ENCODE measurements at places on chromosomes 4 and X.
A peak's percentile ranks its signal among the peaks of the same experiment; 100 is the strongest.

DNA sequence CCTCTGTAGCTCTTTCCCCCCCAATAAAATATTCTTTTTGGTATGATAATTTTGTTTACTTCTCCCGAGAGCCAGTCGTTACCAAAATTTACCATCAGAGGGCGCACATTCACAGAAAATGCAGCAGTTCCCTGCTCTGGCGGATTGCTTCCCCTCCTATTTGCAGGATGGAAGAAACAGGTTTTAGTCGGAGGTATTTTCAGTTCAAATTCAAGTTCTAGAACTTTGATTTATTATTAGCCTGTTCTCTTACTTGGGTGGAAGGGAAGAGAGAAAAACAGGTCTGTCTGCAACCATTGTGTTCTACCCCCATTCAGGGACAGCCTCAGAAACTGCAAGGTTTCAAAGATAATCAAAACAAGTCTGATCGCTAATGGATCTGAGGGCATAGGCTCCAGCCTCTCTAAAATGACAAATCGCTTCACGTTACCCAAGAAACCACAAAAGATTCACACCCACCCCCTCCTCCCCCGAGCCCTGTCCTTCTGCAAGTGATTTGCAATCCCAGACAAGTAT, 263.8 kb upstream of the RPS6KA3 start:
- peak; percentile 13 for DNase-seq

- no peak for DNase-seq
Measured at GRCh38 chrX:136941396-136942337, 61.1 kb upstream of the RBMX start.

- no peak for DNase-seq
Measured at GRCh38 chr4:19256823-19257222, 994.9 kb upstream of the SLIT2 start.

DNA sequence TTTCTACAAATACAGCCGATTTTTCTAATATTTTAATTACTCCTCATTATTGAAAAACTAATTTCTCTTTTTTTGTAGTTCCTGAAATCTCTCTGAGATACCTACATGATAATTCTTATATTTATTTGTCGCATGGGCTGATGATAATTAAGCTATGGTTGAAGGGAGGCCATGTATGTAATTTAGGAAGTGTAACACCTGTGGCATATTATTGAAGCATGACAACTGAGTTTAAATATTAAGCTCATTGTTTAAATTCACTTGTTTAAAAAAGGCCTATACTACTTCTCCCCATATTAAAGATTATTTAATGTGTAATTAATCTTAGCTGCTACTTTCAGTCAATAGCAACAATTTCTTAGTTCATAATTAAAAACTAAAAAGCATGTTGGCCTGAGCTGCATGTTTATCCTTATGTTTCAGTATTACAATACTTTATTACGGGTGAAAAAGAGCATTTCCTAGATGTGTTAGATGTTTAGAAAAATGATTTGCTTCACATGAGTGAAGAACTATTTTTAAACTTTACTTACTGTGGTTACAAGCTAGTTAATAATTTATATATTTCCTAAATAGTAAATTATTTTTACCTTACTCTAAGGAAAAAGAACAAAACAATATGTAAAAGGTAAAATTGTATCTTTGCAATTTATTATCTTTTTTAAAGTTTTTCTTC, 122.4 kb downstream of the RAP1GDS1 start:
- no peak for DNase-seq

DNA sequence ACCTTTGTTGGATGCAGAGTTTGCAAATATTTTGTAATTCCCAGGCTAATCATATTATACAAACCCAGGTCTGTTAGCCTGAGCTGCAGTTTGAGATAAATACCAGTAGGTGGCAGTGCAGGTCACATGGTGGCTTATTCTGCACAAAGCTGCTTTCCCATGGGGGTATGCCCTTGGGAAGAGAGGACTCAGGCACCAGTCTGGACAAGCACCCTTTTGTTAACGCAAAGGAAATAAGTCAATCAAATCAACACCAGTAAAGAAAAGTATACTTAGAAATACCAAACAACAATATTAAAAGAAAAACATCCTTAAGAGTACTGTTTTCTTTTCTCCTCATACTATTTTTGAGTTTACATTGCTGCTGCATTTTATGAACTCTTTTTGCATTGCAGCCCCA, 389.0 kb upstream of the ZFP42 start:
- no peak for DNase-seq

GRCh38 chr4:140242357-140243277, 88.6 kb upstream of the MAML3 start:
- DNase-seq, result no peak

DNA sequence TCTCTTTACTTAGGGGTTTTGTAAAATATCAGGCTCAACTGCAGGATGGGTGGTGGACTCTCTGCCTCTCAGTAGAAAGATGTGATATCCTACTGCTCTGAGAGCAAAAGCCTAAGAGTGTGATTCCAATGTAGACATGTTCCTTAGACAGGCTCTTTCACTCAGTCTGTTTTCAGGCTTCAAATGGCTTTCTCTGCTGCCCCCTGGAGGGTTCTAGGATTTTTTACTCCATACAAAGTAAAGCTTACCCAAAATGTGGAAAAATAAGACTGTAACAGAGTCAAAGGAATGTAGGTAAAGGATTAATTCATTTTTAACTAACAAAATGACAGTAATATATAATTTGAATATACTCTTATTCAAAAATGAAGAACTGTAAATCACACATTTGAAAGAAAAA, 32.1 kb downstream of the ZGRF1 start:
- no peak for DNase-seq

DNA sequence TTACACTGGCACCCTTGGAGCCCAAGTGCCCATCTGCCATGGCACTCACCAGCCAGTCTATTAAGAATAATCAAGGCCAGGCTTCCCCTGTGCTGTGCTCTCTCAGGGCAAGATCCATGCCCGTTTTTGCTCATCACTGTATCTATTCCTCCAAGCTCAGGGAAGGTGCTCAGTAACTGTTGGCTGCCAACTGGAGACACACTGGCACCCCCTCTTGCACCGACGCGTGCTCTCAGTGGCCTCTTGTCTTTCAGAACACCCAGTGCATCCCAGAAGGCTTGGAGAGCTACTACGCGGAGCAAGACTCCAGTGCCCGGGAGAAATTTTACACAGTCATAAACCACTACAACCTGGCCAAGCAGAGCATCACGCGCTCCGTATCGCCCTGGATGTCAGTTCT, 30.1 kb downstream of the NSG1 start:
- no peak for DNase-seq

GRCh38 chrX:111095974-111096895, at the start of gene PAK3:
TSS of gene PAK3 (plus strand) at chrX:111096191. CDS start at chrX:111123104, 26,913 bp downstream.
- no peak for DNase-seq

DNA sequence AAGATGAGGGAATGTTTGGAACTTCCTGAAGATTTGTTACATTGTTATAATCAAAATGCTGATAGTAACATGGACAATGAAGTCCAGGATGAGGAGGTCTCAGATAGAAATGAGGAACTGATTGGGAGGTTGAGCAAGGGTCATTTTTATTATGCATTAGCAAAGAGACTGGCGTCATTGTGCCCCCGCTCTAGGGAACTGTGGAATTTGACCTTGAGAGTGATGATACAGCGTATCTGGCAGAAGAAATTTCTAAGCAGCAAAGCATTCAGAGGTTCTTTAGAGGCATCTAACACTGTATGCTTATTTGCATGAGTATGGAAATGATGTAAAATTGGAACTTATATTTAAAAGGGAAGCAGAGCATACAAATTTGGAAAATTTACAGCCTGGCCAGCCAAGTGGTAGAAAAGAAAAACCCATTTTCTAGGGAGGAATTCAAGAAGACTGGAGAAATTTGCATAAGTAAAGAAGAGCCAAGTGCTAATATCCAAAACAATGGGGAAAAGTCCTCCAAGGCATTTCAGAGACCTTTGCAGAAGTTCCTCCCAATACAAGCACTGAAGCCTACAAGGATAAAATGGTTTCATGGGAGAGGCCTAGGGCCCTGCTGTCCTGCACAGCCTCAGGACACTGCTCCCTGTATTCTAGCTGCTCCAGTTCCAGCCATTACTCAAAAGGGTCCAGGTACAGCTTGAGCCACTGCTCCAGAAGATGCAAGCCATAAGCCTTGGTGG, 483.0 kb upstream of the NDST4 start:
- no peak for DNase-seq

DNA sequence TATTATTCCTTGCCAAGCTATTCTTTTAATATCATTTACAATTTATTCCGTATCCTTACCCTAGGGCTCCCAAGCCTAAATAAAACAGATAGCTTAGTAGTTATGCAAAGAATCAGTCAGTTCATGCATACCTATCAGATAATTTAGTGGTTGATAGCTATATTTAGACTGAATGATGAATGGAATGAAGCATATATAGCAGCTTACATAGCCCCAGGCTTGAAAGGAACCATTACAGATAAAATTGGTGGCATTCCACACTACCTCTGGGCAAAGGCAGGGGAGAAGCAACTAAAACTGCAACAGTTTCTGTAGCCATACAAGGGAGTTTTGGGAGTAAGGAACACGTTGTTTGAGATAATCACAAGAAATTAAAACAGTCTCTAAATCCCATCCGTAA, 2.7 kb downstream of the ACE2 start:
- no peak for DNase-seq

DNA sequence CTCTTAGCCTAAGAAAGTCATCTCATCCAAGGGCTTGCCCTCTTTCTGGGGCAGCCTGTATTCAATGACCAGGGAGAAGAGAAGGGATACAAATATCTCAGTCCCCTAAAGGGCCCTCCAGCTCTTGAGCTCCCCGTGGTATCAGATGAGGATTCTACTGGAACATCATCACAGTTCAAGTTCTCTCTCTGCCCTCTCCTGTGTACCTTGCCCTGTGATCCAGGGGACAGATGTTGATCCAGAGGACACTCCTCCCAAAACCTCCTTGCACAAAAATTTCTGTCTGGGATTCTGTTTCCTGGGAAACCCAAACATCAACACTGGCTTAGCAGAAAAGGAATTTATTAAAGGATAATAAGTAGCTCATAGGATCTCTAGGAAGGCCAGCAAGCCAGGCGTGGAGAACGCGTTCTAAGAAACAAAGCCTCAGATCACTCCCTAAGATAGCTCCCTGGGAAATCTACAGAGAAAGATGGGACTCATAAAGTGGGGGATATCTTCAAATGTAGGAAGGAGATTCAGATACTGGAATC, 296.3 kb upstream of the KLF3 start:
- no peak for DNase-seq

DNA sequence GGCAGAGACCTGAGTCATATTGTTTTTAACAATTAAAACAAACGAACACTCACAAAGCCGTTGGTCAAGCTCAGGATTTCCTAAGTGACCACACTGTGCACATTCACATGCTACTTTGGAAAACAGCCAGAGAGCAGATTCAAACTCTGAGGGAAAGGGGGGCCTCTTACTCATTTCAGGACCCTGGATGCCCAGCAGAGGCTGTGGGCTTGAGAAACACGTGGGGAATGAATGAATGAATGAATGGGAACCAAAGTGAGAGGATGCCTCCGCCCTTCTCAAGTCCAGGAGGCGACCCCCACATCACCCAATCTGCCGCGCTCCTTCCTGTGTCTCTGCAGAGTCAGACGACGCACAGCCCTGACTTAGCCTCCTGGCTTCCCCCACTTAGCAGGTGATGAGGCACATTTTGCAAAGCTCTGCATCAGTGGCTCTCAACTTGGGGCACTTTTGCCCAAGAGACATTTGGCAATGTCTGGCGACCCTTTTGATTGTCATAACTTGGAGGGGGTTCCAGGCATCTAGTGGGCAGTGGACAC, 76.0 kb downstream of the ABLIM2 start:
- DNase-seq, result no peak

GRCh38 chr4:183831026-183831446, 74.1 kb upstream of the STOX2 start:
- DNase-seq, result no peak

GRCh38 chr4:77395481-77395880, 210.1 kb upstream of the CXCL13 start:
- no peak for DNase-seq

DNA sequence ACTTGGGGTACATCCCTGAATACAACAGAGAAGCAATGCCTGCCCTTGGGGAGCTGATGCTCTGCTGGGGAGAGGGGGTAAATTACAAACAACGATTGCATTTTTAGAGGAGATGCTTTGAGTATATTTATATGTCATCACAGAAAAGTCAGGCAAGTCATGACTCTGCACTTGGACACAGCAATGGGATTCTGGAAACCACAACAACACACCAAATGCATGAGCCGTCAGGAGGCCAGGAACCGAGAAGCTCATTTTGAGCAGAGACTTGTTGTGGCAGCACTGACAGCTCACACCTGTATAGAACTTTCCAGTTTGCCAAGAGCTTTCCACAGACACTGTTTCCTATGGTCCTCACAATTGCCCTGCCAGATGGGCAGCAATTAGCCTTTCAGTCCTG, 113.2 kb upstream of the RBPJ start:
- DNase-seq, result no peak

- no peak for DNase-seq
Measured at GRCh38 chr4:27271555-27271954, 410.9 kb downstream of the STIM2 start.

- DNase-seq, result no peak
Measured at GRCh38 chrX:113629326-113629725, 788.7 kb upstream of the AMOT start.

DNA sequence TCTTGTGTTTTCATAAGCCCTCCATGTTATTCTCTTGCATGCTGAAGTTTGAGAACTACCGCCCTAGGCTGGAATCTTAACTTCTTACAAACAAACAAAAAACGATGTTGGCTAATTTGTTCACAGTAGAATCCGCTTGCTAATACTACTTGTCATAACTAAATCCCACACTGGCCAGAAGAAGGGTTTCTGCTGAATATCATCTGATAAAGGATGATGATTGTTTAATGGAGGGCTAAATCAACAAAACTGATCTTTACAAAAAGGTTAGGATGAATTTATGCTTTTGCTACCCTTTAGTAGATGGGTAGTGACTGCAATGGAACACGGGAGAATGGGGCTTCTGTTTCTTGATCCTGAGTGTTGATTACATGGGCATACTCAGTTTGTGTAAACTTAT, 42.3 kb downstream of the SPATA4 start:
- DNase-seq, result no peak

- no peak for DNase-seq
Measured at GRCh38 chr4:87305562-87305961, 17.1 kb downstream of the HSD17B13 start.

DNA sequence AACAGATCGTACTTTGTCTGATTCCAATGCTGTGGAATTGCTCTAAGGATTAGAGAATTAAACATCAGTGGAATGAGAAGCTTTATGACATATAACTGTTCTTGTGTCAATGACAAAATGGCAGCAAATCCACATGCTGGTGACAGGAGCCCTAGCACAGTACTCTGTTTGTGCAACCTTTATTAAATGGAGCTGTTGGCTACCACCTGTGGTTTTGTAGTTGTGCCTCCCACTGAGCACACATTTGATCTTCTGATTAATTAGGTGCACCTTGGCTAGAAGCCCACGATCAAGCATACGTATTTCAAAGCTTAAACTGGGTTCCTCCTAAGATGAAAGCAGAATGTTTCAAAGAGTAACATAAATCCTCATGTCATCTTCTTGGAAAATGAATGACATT, 394.0 kb upstream of the IGFBP7 start:
- DNase-seq, result no peak

GRCh38 chr4:80073473-80074008, 512 bp upstream of the ANTXR2 start:
- no peak for DNase-seq

- DNase-seq, result no peak
Measured at GRCh38 chr4:157185363-157185762, 35.2 kb upstream of the GRIA2 start.

GRCh38 chr4:139934708-139935195, 219.2 kb downstream of the MAML3 start:
- DNase-seq, result no peak

GRCh38 chr4:54657551-54658251, at the start of gene KIT:
TSS of gene KIT (plus strand) at chr4:54657957. CDS start at chr4:54658015, 58 bp downstream.
- DNase-seq, result no peak

GRCh38 chr4:126750723-126751122, 882.0 kb upstream of the INTU start:
- DNase-seq, result no peak
